Activated naive CD8-positive, alpha-beta T cell treated with anti-CD3 and anti-CD28 coated beads, Interleukin-2, amount 10 ng/mL, durations not matched to agents 7 days and 5 days (primary cell): ENCODE measurements at places on chromosomes 4 and X.

- no peaks in the 10 kb centered on the region for H3K36me3 ChIP-seq
- peaks cover 65% of the 10 kb centered on the region for H3K27me3 ChIP-seq
- peaks cover 20% of the 10 kb centered on the region for H3K4me1 ChIP-seq
- H3K27ac ChIP-seq: no peak overlapping the region
These were observed 1.6 kb downstream of the TRPC3 start for GRCh38 chr4:121950212-121950679.

- H3K4me3 ChIP-seq: no peak overlapping the region
- no peaks in the 10 kb centered on the region for H3K27me3 ChIP-seq
- no peak for DNase-seq
- H3K36me3 ChIP-seq: peaks cover 8% of the 10 kb centered on the region
- H3K4me1 ChIP-seq: peaks cover 3% of the 10 kb centered on the region
These were observed 18.9 kb downstream of the LAMP2 start for GRCh38 chrX:120450163-120450562.

DNA sequence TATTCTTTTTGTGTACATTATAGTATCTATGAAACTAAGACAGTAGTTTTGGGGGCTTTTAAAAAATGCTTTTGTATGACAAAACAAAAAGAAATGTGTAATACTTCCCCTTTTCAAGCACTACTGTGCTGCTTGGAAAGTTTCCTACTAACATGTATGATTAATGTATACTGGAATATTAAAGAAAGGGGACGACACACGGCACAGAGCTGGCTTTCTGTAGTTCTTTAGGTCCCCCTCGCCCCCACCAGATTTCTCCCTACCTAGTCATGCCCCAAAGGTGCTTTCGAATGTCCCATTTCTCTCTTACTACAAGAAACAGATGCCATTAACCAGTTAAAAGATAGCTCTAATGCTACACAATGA is 1.6 kb upstream of the AP1S2 start:
- H3K27me3 ChIP-seq: peaks cover 3% of the 10 kb centered on the region
- peaks cover under 1% of the 10 kb centered on the region for H3K36me3 ChIP-seq
- H3K4me1 ChIP-seq: peaks cover 16% of the 10 kb centered on the region
- H3K4me3 ChIP-seq: no peak overlapping the region
- no peak overlapping the region for H3K27ac ChIP-seq

- DNase-seq: peak; percentile 32
- H3K4me3 ChIP-seq: peak overlapping the region; percentile 84
- peak overlapping the region; percentile 88 for H3K27ac ChIP-seq
- H3K27me3 ChIP-seq: no peaks in the 10 kb centered on the region
- peaks cover 16% of the 10 kb centered on the region for H3K4me1 ChIP-seq
- H3K36me3 ChIP-seq: no peaks in the 10 kb centered on the region
These were observed 777 bp upstream of the CASK start for GRCh38 chrX:41923978-41924683.

GRCh38 chr4:123050018-123050417 is 127.6 kb upstream of the NUDT6 start:
- H3K27ac ChIP-seq: no peak overlapping the region
- no peaks in the 10 kb centered on the region for H3K27me3 ChIP-seq
- no peak for DNase-seq
- peaks cover 61% of the 10 kb centered on the region for H3K36me3 ChIP-seq
- H3K4me3 ChIP-seq: no peak overlapping the region

DNA sequence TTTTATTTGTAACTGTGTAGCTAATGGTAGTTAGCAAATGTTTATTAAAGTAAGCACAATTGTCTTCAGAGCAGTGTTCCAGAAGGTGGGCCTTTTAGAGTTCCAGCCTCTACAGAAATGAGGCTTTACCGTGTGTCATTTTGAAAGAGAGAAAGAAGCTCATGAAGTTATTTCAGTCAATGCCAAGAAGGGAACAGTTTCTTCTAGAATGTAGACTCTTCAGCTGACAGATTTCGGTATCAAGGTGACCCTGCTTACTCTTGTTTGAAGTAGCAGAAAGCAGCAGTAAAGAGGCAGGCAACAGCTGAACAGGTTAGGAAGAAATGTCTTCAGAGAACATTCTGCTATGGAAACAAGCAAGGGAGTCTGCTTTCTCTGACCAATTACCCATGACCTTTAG is 93.6 kb downstream of the TASL start:
- H3K4me3 ChIP-seq: no peak overlapping the region
- DNase-seq: no peak
- no peak overlapping the region for H3K27ac ChIP-seq
- no peaks in the 10 kb centered on the region for H3K4me1 ChIP-seq

DNA sequence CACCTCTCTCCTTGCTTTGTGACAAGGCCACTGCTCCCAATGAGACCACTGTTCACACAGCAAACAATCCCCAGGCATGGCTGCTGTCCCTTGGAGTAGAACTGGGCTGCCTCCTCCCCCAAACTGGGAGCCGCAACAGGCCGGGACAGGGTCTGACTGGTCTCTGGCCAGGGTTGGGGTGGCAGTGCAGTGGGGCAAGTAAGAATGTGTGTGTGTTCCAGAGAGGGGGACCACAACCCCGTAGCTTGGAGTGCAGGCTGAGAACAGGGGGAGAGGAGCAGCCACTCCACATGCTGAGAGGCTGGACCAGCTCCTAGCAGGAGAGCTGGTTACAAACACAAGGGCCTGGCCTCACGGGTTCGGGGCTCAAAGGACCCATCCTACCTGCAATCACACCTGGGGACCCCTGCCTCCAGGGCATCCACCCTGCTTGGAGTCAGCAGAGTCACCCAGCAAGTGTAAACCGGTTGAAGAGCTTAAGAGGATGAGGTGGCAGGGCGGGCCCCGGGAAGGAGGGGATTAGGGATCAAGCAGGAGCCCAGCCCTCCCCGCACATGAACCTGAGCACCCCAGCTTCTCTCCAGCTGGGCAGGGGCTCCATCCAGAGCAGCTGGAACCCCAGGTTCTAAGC is 3.8 kb upstream of the ZNF185 start:
- no peaks in the 10 kb centered on the region for H3K36me3 ChIP-seq
- H3K27ac ChIP-seq: no peak overlapping the region
- no peaks in the 10 kb centered on the region for H3K4me1 ChIP-seq
- no peak overlapping the region for H3K4me3 ChIP-seq
- no peak for DNase-seq

DNA sequence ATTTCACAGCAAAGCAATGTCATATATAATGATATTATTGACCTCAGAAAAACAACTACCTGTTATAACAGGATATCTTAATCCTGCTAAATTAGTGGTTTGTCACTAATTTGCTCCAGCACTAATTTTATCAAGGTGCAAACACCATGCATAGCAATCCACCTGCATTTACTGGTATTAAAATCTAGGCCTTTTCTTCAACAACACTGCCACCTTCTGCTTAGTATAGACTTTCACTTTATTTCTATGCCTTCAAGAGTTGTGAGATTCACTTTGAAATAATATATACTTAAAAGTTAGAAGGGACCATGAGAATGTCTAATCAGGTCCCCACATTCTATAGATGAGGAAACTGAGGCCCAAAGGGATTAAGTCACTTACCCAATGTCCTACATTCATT is 82.1 kb upstream of the IQCM start:
- no peak overlapping the region for H3K4me3 ChIP-seq
- H3K27me3 ChIP-seq: peaks cover 2% of the 10 kb centered on the region
- DNase-seq: no peak
- H3K4me1 ChIP-seq: no peaks in the 10 kb centered on the region

DNA sequence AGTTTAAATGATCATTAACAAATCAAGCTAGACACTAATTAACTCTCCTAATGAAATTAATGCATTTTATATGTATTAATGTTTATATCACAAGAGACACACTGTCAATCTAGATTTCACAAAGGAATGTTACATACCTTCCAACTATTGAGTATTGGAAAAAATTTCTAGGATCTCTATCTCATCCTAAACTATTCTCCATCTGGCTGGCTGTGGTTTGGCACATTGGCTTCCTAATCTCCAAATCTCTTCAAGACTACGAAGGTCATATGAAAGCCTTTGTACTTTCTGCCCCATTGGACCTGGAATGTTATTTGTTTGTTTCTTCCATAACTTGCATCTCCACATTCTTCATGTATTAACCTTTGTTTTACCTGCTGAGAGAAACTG is 1160.0 kb downstream of the ADGRL3 start:
- H3K4me3 ChIP-seq: no peak overlapping the region
- H3K36me3 ChIP-seq: no peaks in the 10 kb centered on the region
- H3K27me3 ChIP-seq: no peaks in the 10 kb centered on the region
- no peak overlapping the region for H3K27ac ChIP-seq
- DNase-seq: no peak

GRCh38 chrX:50432829-50433289 is 37.8 kb downstream of the DGKK start:
- H3K36me3 ChIP-seq: no peaks in the 10 kb centered on the region
- H3K27ac ChIP-seq: no peak overlapping the region
- no peak overlapping the region for H3K4me3 ChIP-seq
- peaks cover 2% of the 10 kb centered on the region for H3K4me1 ChIP-seq
- no peak for DNase-seq
- H3K27me3 ChIP-seq: no peaks in the 10 kb centered on the region

GRCh38 chr4:77433418-77433733 is 172.2 kb upstream of the CXCL13 start:
- peak overlapping the region; percentile 23 for H3K27ac ChIP-seq
- no peak for DNase-seq
- peaks cover 6% of the 10 kb centered on the region for H3K4me1 ChIP-seq
- peak overlapping the region; percentile 29 for H3K4me3 ChIP-seq
- peaks cover 8% of the 10 kb centered on the region for H3K27me3 ChIP-seq
- no peaks in the 10 kb centered on the region for H3K36me3 ChIP-seq

GRCh38 chrX:123739474-123739873 is 6.6 kb upstream of the THOC2 start:
- peaks cover 5% of the 10 kb centered on the region for H3K4me1 ChIP-seq
- no peak for DNase-seq
- no peak overlapping the region for H3K27ac ChIP-seq
- no peak overlapping the region for H3K4me3 ChIP-seq
- peaks cover 1% of the 10 kb centered on the region for H3K36me3 ChIP-seq

DNA sequence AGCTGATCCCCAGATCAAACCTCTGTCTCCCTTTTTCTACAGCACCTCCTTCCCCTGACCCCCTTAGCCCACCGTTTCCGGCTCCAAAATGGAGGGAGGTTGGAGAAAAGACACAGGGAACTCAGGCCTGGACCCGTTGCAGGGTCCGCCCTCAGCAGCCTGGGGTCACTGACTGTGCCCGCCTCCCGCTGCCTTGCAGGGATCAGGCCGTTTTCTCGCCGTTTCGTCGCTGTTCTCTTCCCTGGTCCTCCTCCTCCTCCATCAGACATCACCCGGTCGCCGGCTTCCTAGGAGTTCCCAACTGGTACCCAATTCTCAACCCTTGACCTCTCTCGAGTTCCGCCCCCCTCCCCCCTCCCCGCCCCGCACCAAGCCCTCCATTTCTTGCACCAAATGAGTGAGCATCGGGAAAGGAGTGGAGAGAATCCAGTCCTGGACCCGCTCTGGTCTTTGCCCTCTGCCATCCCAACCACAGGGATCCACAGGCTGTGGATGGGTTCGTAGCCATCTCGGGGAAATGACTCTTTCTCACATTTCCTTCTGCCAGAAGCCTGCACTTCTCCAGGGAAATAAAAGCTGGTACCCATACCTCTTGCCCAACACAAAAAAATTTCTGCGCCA is 493 bp downstream of the TCEAL5 start:
- H3K4me3 ChIP-seq: no peak overlapping the region
- H3K36me3 ChIP-seq: no peaks in the 10 kb centered on the region
- peaks cover 6% of the 10 kb centered on the region for H3K4me1 ChIP-seq
- DNase-seq: no peak
- H3K27ac ChIP-seq: no peak overlapping the region
- H3K27me3 ChIP-seq: peaks cover 34% of the 10 kb centered on the region

GRCh38 chr4:129369361-129370010 is 273.5 kb downstream of the C4orf33 start:
- no peaks in the 10 kb centered on the region for H3K4me1 ChIP-seq
- H3K4me3 ChIP-seq: no peak overlapping the region
- no peak overlapping the region for H3K27ac ChIP-seq
- H3K36me3 ChIP-seq: no peaks in the 10 kb centered on the region
- peaks cover 3% of the 10 kb centered on the region for H3K27me3 ChIP-seq

DNA sequence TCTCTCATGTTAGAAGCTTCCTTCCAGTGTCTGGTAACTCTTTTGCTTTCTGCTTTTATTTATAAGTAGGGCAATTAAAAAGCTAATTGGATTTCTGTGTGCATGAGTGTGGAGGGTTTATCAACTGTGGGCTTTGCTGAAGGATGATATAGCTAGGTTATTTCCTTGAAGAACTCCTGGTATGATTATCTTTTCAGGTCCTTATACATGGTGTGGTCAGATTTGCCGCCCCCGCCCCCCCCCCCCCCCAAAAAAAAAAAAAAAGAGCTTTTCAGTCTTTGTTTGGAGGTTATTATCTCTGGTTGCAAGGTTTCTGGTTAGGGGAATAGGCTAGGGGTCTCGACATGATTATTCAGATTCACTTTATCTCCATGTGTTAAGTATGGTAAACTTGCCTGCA is 35.9 kb downstream of the MOB1B start:
- no peaks in the 10 kb centered on the region for H3K27me3 ChIP-seq
- DNase-seq: no peak
- peaks cover 12% of the 10 kb centered on the region for H3K36me3 ChIP-seq
- peaks cover 8% of the 10 kb centered on the region for H3K4me1 ChIP-seq
- no peak overlapping the region for H3K4me3 ChIP-seq

DNA sequence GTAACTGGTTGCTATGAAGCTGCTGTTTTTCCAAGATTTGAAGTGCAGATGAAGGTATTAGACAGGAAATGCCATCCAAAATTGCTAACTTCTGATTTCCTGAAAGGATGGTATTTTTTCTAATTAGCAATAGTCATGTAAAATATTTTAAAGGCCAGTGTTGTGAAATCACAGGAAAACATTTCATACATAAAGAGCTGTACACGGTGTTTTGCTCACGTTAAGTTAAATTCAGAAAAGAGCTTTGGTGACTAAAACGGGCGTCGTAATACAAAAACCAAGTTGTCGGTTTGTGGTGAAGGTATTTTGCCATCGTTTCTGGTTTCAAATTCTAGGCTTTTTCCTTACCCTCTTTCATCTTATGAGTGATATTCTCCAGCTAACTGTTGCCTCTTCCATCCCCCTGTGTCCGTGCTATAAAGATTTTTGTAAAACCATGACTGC is 39.8 kb downstream of the AFF1 start:
- H3K27me3 ChIP-seq: no peaks in the 10 kb centered on the region
- no peak for DNase-seq
- peaks cover 27% of the 10 kb centered on the region for H3K4me1 ChIP-seq
- H3K36me3 ChIP-seq: peaks cover 6% of the 10 kb centered on the region

GRCh38 chr4:178356725-178357124 is 914.5 kb upstream of the AGA start:
- H3K27ac ChIP-seq: no peak overlapping the region
- no peak for DNase-seq
- H3K4me1 ChIP-seq: no peaks in the 10 kb centered on the region

DNA sequence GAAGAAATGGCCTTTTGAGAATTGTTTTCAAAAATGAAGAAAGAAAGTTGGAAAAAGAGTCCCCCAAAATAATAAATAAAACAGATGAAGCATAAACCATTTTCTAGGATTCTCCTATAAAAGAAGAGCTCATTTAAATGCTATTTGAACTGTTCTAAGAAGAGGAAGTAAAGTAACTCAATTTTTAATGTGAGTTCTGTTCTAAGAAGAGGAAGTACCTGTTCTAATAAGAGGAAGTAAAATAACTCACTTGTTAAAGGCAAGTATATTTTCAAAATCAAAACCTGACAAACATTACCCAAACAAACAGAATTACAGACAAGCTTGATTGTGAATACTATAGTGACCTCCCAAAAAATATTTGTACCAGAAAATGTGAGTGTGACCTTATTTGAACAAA is 1326.3 kb downstream of the C4orf33 start:
- no peaks in the 10 kb centered on the region for H3K36me3 ChIP-seq
- H3K27me3 ChIP-seq: no peaks in the 10 kb centered on the region
- DNase-seq: no peak
- no peaks in the 10 kb centered on the region for H3K4me1 ChIP-seq
- H3K4me3 ChIP-seq: no peak overlapping the region
- no peak overlapping the region for H3K27ac ChIP-seq

- peaks cover 26% of the 10 kb centered on the region for H3K4me1 ChIP-seq
- peaks cover 11% of the 10 kb centered on the region for H3K36me3 ChIP-seq
- H3K27ac ChIP-seq: peak overlapping the region; percentile 15
- H3K27me3 ChIP-seq: no peaks in the 10 kb centered on the region
These were observed 642.8 kb upstream of the DIPK2B start for GRCh38 chrX:45843518-45843917.
